ENCODE measurements at places on chromosomes 7 and 10. TPM values are rescaled to one million over a fixed set of nuclear protein-coding genes. Genes with fewer than 3 reads are reported as not detected.

Gene PNLIPRP3
- total RNA-seq, result not detected

Gene SPRN
- 0.27 TPM for total RNA-seq

Gene NAT16
- 0.62 TPM for total RNA-seq

DNA sequence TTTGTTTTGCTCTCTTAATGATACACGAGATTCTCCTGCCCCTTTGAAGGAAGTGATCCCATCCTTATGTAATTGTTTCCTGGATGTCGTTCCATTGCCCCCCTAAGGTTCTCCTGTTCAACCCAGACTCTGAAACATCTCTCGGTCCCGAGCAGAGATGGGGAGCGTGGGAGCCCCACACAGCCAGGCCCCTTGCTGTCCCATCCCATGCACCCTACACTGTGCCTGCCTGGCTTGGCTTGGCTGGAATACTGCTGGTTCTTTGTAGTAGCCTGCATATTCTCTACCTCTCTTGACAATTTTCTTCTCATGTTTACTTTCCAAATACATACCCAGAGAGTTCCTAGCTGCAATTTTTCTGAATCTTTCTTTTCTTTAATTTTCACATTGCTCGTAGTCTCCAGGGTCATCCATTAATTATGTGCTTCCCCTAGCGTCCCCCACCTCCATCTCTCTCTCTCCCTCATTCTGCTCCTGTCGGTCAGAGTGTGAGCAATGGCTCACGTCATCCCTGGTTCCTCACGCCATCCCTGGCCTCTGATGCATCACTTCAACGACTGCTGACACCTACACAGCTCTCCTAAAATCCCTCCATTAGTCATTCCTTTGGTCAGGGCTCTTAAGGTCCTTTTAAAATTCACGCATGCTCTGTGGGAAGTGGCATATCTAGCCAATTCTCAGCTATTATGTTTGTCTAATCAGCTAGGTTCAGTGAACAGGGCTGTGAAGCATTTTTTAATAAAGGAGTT is 32.5 kb upstream of the GPR158 start:
- H3K27me3 ChIP-seq, result no peaks in the 10 kb centered on the region
- H3K4me1 ChIP-seq, result no peaks in the 10 kb centered on the region
- DNase-seq, result no peak
- no peak overlapping the region for H3K27ac ChIP-seq

Gene SEPHS1
- 501 TPM for total RNA-seq

Gene FZD8
- 13.7 TPM for total RNA-seq

DNA sequence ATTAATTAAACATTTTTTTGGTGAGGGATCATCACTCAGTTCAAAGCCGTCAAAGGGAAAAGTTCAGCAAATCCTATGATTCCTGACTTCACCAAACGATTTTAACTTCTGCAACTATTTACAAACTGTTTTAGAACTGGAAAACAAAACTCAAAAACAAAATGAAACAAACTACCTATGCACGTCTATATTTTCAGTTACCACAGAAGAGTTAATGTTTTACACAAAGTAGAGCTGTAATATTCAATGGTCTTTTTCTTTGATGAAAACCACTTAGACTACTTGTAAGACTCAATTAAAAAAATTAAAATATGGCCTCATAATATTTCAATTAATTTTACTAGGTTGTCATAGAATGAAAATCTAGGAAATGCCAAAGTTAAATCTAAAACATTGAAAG is 131.5 kb downstream of the ATE1 start:
- no peak overlapping the region for H3K27ac ChIP-seq

DNA sequence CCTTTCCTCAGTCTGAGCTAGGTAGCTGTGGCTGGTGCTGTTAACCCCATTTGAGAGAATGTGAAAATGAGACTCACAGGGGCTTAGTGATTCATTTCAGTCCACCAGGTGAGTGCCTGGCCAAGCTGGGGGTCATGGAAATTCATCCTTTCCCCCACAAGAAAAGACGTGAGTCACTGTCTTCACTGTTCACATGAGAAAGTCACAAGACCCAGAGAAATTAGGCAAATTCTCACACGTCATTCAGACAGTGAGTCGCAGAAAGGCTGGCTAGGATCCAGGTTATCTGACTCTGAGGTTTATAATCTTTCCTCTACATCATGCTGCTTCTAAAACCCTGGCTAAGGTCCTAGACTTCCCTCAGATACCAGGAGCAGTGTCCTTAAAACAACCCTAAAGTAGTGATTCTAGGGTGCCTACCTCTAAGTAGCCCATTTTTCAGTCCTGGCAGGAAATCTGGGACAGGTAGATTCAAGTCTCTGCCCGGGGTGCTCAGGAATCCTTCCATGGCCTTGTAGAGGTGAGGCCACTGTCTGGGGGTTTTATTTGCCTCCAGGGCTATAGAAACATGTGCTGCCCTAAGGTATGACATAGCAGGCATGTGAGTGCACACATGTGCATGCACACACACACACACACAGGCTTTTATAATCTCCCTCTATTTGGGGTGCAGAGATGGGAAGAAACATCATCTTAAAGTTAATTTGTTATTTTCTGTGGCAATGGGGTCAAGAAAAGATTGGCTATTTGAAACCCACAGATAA is 427.9 kb upstream of the CELF2 start:
- H3K4me3 ChIP-seq, result no peak overlapping the region
- no peak for DNase-seq

DNA sequence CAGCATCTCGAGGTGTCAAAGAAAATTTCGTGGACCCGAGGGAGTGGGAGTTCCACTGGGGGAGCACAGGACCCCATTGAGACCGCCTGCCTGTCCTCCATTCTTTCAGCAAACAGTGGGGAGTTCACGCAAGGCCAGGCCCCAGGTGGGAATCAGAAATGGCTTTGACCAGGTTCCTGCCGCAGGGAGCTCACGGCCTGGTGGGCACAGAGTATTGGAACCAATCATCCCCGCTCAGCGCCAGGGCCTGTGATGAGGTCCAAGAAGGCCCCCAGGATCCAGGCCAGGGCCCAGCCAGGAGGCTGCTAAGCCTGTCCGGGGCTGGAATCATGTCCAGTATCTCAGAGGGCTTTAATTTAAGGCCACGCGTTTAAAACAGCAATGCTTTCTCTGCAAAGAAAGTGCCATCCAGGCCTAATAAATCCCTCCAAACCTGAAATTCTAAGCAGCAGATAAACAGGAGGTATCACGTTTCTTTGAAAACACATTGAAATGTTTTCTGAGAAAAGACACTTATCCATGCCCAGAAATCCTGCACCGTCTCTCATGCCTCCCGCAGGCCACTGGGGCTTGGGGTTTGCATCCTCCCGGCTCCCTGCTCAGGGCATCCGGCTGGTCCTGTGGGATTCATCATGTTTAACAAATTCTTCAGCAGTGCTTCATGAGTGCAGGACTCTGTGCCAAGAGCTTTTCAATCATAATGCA is 125.7 kb downstream of the OAT start:
- H3K27me3 ChIP-seq, result no peaks in the 10 kb centered on the region
- H3K36me3 ChIP-seq, result no peaks in the 10 kb centered on the region
- no peak for DNase-seq
- H3K4me3 ChIP-seq, result no peak overlapping the region
- H3K27ac ChIP-seq, result no peak overlapping the region
